WTC11 (cell line): ENCODE measurements at places on chromosomes 6 and 20.

DNA sequence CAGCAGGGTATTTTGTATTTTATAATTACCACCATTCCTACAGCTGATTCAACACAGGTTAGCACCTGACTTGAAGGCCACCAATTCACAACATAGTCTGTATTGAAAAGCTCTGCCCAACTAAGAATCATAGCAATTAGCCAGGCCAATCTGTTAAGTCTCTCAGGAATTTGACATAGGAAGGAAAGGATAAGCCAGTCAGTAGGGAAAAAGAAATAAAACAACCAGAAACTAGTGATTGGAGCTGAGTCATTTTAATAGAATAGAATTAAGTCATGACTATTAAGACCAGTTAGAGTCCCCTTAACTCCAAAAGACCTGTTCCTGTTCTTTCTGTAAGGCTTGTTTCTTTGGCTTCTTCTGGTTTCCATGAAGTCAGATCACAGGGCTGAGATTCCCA is 8.1 kb downstream of the RANBP9 start:
- no peak for DNase-seq

DNA sequence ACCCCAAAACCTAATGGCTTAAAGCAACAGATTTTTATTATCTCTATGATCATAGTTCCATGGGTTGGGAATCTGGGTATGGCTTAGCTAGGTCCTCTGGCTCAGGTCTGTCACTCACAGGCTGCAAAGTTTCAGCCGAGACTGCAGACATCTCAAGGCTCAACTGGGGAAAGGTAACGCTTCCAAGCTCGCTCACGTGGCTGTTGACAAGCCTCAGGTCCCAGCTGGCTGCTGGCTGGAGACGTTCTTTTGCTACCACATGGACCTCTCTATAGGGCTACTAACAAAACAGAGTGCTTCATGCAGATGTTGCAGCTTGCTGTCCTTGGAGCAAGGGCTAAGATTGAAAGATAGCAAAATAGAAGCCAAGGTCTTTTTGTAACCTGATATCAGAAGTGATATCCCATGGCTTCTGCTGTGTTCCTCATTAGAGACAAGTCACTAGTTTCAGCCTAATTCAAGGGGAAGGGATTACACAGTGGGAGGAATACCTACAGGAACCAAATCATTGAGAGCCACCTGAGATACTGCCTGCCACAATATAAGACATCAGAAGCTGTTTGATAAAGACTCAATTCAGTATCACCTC is 6.6 kb downstream of the HTR1E start:
- DNase-seq: no peak

DNA sequence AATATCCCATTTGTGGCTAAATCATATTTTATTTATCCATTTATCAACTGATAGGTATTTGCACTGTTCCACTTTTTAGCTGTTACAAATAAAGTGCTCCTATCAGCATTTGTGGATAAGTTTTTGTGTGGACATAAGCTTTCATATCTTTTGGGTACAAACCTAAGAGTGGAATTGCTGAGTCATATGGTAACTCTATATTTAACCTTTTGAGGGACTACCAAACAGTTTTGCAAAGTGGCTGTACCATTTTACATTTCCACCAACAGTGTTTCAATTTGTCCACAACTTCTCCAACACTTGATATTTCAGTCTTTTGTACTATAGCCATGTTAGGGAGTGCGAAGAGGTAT is 23.6 kb upstream of the ECHDC1 start:
- DNase-seq: no peak

DNA sequence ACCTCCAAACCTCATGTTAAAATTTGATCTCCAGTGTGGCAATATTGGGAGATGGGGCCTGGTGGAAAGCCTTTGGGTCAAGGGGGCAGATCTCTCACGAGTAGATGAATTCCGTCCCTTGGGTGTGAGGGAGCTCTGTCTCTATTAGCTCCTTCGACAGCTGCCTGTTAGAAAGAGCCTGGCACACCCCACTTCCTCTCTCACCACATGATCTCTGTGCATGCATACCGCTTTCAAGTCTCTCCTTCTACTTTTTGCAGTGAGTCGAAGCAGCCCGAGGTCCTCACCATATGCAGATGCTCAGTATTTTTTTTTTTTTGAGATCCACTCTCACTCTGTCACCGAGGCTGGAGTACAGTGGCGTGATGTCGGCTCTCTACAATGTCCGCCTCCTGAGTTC is 176.9 kb downstream of the SYNDIG1 start:
- no peak for DNase-seq

DNA sequence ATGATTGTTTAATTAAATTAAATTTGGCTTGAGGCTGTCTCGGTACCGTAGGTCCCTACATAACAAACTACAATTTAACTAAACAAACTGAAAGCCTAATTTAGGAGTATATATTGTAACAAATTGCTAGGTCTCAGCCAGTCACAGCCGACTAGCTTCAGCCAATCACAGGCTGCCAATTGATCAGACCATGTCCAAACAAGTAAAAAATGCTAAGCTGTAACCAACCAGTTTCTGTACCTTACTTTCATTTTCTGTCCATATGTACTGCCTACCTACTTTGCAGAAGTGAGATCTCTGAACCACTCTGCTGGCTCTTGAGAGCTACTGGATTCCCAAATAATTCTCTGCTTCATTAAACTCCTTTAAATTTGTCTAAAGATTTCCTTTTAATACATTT is 648.0 kb upstream of the GJE1 start:
- DNase-seq: no peak

DNA sequence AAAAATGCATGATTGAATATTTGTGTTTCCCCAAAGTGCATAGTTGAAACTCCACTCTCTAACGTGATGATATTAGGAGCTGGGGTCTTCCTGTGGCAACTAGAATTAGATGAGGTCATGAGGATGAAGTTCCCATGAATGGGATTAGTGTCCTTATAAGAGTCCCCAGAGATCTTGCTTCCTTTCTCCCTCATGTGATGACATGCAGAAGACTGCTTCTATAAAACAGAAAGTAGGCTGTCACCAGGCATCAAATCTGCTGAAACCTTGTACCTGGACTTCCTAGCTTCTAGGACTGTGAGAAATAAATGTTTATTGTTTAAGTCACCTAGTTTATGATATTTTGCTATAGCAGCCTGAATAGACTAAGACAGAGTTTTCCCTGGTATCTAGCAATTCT is 586.5 kb upstream of the EPHA7 start:
- DNase-seq: no peak

DNA sequence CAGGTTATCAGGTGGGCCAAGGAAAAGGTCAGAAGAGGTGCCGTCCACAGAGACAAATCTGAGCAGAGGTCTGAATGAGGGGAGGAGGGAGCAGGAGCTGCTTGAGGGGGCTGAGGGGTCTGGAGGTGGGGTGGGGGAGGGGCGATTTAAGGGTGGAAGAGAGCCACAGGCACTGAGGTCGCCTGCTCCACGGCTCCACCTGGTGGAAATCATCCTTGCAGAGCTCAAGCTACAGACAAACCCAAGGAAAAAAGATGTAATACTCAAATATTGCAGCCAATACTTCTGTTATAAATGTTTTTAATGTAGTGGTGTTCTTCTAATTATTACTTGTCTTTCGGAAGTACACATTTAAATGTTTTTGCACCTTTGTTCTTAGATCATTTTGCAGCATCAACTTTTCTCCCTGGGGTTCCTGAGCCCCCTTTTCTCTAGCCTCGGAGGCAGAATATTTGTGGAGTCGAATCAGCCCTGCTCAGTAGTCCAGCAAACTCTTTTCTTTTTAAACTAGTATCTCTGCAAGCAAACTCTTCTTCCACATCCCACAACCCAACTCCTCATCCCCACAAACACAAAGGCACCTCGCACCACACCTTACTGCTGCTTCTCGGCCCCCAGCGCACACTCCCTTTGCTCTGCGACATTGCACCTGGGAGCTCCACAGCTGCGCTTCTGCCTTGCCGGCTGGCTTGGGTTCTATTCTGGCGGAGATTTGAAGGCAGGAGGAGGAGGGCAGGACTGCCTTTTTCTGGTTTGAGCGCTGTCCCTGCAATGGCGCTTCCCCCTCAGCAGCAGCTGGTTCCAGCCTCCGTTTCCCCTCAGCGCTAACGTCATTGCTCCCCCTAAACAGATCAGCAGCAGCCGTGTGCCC is 51.0 kb upstream of the TFAP2A start:
- DNase-seq: peak; percentile 83

- no peak for DNase-seq
These were observed 15.0 kb downstream of the ZNF217 start for GRCh38 chr20:53578492-53579222.

- DNase-seq: peak; percentile 54
These were observed 25.5 kb upstream of the CST1 start for GRCh38 chr20:23776067-23776771.
